T follicular helper cell (primary cell): ENCODE measurements at places on chromosomes 3 and 15.

- no peak for DNase-seq
Observed at GRCh38 chr15:49135911-49136310, 19.5 kb downstream of the COPS2 start.

DNA sequence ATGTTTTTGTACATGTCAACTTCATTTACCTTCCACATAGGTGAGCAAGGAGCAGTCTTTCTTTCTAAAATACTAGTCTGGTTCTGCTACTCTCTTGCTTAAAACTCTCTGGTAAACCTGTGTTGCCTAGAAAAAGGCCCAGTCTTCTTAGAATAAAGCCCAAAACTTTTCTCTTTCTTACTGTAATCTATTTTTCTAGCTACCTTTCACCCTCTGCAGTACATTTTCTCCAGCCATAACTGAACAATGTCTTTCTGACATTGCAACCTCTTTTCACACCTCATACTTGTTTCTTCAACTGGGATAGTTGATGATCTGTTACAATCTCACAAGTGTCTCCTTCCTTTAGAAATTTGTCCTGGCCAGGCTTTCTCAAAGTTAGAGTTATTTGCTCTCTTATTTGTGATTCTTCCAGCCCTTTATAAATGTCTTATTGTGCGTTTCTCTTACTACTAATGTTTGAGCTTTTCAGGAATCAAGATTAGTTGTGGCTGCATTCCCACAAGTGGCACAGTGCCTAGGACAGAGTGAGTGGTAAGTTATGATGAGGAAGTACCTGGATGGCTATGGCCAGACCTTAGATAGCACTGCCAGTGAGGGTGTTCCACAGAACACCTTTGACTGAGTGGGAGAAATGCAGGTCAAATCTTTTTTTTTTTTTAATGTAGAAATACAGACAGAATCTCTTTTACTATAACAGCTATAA is 313.4 kb upstream of the SATB1 start:
- no peak for DNase-seq

GRCh38 chr3:154180836-154181691 is 59.9 kb downstream of the ARHGEF26 start:
- DNase-seq: no peak

- no peak for DNase-seq
Observed at GRCh38 chr15:29695489-29696167, 126.6 kb downstream of the TJP1 start.

DNA sequence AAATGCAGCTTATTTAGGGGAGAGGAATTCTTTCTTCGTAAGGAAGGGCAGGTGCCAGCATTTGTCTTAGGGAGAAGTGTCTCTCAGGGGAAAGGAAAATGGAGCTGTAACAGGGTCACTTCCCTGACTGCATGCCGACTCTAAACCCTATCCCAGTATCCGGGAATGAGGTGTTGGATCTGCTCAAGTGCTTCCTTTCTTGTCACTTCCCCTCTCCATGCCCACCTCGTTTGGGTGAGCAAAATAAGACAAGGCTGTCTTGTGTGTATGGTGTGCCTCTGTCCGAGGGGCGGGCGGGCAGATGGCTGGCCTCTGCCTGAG is 230.1 kb upstream of the TPM1 start:
- DNase-seq: no peak

DNA sequence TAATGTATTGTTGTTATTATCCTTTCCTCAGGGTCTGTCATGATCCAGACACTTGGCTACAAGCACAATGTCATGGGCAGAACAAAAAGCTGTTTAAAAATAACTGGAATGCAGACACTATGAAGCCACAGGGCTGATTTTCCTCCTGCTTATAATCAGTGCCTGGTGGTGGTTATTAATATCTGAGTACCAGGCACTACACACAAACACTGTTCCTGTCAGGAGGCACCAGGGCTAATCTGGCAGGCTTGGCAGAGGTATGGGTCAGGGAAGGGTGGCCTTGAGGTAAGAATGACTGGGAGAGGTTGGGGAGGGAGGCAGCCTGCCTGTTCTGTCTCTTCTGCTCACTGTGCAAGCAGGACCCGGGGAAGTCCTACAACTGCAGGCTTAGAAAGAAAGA is 67.2 kb downstream of the WDR76 start:
- no peak for DNase-seq

- DNase-seq: no peak
Observed at GRCh38 chr3:54932606-54933005, 4.7 kb upstream of the LRTM1 start.

GRCh38 chr3:1288805-1289494 is 196.1 kb downstream of the CNTN6 start:
- DNase-seq: no peak

- DNase-seq: no peak
Observed at GRCh38 chr15:71603379-71603778, 207.0 kb upstream of the NR2E3 start.

GRCh38 chr3:42461762-42462161 is 40.7 kb upstream of the VIPR1 start:
- DNase-seq: no peak

GRCh38 chr3:132659000-132659364 is 627 bp downstream of the ACAD11 start:
- DNase-seq: no peak

DNA sequence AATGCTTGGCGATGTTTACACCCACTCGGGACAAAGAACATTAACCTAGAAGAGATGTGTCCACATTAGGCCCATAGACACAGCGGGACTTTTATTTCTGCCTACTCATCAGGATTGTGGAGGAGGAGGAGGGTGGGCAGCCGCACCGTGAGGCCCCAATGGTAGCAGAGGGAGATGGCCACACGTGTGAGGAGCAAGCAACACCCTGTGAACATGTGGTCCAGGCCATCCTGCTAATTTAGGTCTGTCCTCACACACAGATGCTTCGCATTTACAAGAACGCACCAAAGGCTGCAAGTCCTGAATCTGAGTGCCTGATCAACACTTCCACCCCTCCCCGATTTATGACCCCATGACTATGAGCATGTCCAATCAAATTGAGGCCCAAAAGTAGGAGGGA is 560.0 kb downstream of the GABRG3 start:
- DNase-seq: no peak

DNA sequence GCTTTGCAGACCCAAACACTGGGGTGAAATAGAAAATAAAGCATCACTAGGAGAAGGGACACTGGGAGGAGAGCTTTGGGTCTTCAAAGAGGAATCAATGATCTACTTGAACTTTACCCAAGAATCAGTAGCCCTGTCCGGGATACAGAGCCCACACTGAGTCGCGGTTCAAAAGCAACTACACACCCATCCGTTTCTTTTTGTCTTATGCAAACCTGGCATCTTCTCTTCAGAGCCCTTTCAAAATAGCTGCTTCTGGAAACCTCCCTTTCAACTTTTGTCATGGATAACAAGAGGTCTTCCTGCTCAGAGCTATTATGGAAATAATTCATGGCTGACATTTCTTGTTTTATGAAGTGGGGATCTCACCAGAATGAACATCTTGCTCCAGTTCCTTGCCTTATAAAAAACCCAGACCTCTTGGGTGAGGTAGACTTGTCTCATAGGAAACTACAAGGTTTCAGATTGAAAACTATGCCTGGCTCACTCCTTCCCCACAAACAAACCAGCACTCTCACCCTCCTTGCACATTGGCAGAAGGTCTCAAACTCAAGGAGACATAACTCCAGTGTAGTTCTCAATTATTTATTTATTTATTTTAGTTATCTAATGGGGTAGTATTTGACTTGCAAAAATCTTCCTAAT is 115.1 kb upstream of the ARHGEF3 start:
- no peak for DNase-seq

DNA sequence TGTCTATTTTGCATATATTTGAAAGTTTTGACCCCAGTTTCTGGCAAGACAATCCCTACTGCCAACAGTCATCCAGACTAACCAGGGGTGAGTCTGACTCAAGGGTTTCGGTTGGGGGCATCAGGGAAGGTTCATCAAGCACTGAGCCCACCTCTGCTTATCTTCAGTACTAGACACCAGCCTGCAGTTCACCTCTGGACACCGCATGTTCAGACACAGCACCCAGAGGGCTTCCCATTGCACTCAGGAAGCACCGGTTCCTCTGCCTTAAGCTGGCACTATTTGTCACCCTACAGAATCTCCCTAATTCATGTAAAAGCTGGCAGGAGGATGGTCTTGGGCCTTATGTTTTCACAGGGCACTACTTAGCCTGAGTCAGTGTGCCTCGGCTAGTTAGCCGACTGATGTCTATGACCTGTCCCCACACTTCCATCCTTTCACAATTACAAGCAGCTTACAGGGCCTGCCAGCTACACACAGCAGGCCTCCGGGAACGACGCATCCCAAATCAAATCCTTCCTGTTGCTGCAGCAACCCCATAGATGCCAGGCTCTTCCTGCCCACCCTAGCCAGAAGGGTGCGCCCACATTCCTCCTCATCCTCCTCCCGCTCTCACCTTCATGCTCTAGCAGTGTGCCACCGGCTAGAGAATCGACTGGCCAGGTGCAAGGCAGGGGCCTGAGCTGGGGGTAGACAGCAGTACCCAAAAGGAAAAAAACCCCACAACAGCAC is 52.5 kb downstream of the SH3BP5 start:
- DNase-seq: no peak
